ENCODE measurements at places on chromosomes 11 and 22. TPM values are rescaled to one million over a fixed set of nuclear protein-coding genes. Genes with fewer than 3 reads are reported as not detected.

The PRAME gene
- total RNA-seq: not detected

The OR5AL1 gene
- not detected for total RNA-seq

The OR4A16 gene
- not detected for total RNA-seq

The CD6 gene
- 0.79 TPM for total RNA-seq

The TRIM48 gene
- not detected for total RNA-seq

The MUC2 gene
- not detected for total RNA-seq

The CEND1 gene
- not detected for total RNA-seq

The CARD18 gene
- total RNA-seq: not detected

The INS gene
- total RNA-seq: not detected

The BTG4 gene
- total RNA-seq: not detected

The MMP27 gene
- not detected for total RNA-seq

The VSIG2 gene
- total RNA-seq: 6.3 TPM

The PGR gene
- 8.2 TPM for total RNA-seq

The XRRA1 gene
- total RNA-seq: 8.1 TPM

The GNAZ gene
- 1.9 TPM for total RNA-seq

The UBQLN3 gene
- not detected for total RNA-seq

The MS4A18 gene
- not detected for total RNA-seq

The MYEOV gene
- total RNA-seq: not detected

The TM7SF2 gene
- total RNA-seq: 199 TPM

The FOXRED1 gene
- total RNA-seq: 26.6 TPM

The CBX6 gene
- total RNA-seq: 57.0 TPM

The POU2AF1 gene
- 0.11 TPM for total RNA-seq

The MS4A6E gene
- not detected for total RNA-seq

The CALCB gene
- total RNA-seq: not detected

The SMC1B gene
- not detected for total RNA-seq

The C22orf23 gene
- total RNA-seq: 0.39 TPM

The DEFB131B gene
- not detected for total RNA-seq

The PRMT3 gene
- total RNA-seq: 7.9 TPM

The SAA4 gene
- total RNA-seq: not detected

The TESMIN gene
- 0.78 TPM for total RNA-seq

The CASP12 gene
- total RNA-seq: not detected

The NFRKB gene
- 16.2 TPM for total RNA-seq

The TNNT3 gene
- 12.8 TPM for total RNA-seq

The PRG3 gene
- total RNA-seq: not detected

The TMEM45B gene
- not detected for total RNA-seq

The ST14 gene
- 6.0 TPM for total RNA-seq

All from right atrium auricular region (tissue), 2 donors.